ENCODE measurements at places on chromosomes 3 and 15.

DNA sequence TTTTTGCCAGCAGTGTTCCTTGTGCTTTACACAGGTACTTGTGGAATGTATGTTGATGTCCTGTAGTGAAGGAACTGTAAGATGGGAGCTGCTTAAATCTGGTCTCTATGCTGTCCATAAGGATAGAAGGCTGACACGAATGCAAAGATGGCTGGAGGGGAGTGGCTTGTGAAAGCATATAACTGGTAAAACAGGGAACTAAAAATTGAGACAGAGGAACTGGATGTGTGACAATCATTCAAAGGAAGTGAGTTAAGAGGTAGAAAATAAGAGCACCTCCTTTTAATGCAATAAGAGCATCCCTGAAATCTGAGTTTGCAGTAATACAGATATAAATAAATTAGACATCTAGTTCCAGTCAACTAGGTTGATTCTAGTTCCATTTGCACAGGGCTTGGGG lies 35.2 kb downstream of the RNF13 start:
- no peak for DNase-seq

- no peak for DNase-seq
Observed at GRCh38 chr3:127733781-127734180, 61.0 kb downstream of the ABTB1 start.

- DNase-seq = no peak
Observed at GRCh38 chr3:52454250-52454937, 553 bp upstream of the TNNC1 start.

DNA sequence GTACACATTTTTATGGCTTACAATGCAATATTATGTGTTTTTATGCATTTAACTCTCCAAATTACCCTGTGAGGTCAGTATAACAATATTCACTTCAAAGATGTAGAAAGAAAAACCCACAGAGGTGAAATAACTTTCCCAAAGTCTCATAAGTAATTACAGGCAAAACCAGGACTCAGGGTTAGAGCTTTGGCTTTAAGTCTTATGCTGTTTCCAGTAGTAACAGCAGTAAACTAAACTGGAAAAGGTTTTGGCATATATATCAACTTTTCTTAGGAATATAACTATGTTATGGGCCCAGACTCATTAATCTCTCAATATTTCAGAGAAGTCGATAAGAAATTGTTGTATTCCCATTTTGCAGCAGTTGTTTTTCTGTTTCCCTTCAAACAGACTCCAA lies 206.3 kb upstream of the KCNMB2 start:
- no peak for DNase-seq

DNA sequence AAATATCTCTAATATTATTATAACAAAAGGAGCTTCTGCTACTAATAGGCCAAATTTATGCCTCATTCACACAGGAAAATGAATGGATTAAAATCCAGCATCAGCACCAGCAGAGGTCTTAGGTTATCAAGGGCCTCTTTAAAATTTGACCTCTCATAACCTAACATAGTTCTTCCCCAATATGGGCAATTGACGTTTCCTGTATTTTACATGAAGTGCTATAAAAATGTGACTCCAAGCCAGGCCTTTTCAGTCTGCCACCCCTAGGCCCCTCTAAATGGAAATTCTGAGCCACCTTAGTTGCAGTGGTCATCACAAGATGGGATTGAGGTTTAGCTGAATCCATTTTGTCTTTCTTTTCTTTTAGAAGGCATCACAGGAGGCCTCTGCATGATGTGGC lies 70.1 kb downstream of the CASR start:
- DNase-seq = no peak

- DNase-seq = no peak
Observed at GRCh38 chr3:73271-73670, 123.3 kb upstream of the CHL1 start.

- no peak for DNase-seq
Observed at GRCh38 chr15:91521996-91522395, 331.5 kb upstream of the SLCO3A1 start.

GRCh38 chr15:82570721-82571508 lies 30.7 kb upstream of the RPS17 start:
- no peak for DNase-seq

DNA sequence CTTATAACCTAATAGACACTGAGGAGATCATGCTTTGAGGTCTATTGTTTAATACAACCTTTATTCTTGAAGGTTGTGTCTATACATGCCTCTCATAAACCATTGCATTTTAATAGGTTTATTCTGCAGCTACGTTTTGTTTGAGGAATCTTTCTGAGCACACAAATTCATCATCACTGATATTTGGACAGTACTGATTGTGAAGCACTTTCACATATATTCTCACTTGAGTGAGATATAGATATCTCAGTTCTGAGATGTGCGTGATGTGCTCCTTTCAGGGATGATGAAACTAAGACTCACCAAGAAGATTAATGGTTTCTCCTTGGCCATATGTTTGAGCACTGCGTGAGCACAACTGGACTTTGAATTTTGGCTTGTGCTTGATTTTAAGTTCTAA lies 374.4 kb downstream of the LPP start:
- DNase-seq = no peak

GRCh38 chr3:98612587-98612986 lies 19.2 kb upstream of the CPOX start:
- DNase-seq = peak; percentile 8

GRCh38 chr3:142941373-142942123 lies 21.9 kb downstream of the PAQR9 start:
- no peak for DNase-seq
